ENCODE measurements at places on chromosomes 6 and 20.

GRCh38 chr20:49276161-49276960 lies 1.5 kb downstream of the ZNFX1 start:
- peak; percentile 59 for DNase-seq

- no peak for DNase-seq
These were observed 112.2 kb downstream of the TASP1 start for GRCh38 chr20:13526551-13526950.

- DNase-seq, result no peak
These were observed 115.1 kb upstream of the MAP3K7 start for GRCh38 chr6:90701926-90702325.

- no peak for DNase-seq
These were observed 83.8 kb downstream of the FOXF2 start for GRCh38 chr6:1473166-1473565.

DNA sequence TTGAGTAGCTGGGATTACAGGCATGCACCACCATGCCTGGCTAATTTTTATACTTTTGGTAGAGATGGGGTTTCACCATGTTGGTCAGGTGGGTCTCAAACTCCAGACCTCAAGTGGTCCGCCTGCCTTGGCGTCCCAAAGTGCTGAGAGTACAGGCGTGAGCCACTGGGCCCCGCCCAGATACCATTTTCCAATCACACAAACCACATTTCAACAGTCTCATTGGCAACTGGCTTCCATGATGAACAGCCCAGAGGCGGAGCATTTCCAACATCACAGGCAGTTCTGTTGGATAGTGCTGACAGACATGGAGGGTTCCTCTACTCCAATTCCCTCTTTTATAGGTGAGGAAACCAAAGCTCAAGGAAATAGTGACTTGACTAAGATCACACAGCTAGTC lies 43.9 kb upstream of the PLCB4 start:
- no peak for DNase-seq

DNA sequence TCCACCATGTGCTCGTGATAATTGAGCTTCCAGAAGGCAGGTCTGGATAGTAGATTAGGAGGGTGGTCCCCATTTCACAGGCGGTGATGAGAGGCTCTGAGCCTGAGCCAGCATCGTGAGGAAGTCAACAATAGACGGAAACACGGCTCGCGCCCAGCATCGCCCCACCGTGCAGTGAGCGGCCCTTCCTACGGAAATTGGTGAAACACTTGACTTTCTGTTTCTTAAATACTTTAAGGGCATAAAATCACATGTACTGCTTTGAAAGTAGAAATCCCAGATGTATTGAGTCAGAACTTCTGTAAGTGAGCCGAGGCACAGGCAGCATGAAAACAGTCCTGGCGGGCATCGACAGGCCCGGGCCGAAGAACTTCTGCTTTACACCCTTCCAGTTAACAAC lies 4.3 kb upstream of the KIF25 start:
- DNase-seq, result no peak

DNA sequence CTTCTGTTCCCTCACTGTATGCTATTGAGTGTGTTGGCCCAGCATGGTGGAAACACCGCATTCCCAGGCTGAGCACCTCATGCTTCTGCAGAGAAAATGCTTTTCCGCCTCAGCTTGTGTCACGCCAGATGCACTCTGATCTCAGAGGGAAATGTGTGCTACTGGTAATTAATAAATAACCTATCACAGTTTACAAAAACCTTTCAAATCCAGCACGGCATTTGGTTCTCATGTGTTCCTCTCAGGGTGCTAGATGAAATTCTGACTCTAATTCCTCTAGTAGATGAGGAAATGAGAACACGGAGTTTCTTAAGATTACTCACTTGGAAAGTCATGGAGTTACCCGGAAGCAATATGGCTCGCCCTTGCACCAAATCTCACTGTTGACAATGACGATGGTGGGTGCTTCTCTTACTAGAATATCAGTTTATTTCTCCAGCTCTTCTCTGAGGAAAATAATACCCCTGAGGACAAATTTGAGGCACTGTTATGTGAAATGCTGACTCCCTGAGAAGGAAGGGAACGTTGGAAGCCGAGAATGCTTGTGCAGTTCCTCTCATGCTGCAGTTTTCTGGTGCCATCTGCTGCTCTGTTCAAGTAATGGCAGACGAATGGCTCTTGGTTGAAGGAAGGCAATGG lies 116.6 kb downstream of the RNF144B start:
- DNase-seq, result peak; percentile 64

DNA sequence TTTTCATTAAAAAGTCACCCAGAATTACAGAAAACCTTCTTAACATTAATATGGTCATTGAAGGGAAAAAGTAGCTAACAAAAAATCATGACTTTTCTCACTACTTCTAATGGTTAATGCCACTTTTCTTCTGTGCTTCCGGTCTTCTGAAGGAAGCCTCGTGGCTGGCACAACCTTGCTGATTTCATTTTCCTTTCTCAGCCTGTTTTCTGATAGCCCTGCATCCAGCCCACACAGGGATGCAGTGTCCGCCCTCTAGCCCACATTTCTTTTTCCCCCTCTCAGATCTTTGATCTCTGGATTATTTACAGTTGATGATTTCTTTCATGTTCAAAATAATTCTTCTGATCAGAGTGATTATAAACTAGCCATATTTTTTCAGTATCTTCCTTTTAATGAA lies 655.4 kb upstream of the EPHA7 start:
- DNase-seq, result no peak

GRCh38 chr6:6314596-6314995 lies 5.9 kb downstream of the F13A1 start:
- DNase-seq, result no peak

DNA sequence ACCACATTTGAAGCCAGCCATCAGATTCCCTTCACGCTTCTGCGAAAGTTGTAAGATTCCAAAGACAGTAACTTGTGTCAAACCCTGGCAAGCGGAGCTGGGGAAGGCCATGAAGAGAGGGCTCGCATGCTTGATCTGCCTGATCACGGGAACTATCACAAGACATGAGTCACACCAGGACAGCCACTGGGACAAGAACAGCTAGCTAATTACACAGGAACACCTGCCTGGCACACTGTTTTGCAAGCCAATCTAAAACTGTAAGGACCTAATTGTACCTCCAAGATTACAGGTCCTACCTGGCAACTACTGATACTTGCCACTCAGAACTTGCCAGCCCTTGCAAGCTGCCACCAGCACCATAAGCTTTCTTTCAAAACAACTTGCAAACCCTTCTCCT lies 289.3 kb downstream of the KIF16B start:
- peak; percentile 5 for DNase-seq

DNA sequence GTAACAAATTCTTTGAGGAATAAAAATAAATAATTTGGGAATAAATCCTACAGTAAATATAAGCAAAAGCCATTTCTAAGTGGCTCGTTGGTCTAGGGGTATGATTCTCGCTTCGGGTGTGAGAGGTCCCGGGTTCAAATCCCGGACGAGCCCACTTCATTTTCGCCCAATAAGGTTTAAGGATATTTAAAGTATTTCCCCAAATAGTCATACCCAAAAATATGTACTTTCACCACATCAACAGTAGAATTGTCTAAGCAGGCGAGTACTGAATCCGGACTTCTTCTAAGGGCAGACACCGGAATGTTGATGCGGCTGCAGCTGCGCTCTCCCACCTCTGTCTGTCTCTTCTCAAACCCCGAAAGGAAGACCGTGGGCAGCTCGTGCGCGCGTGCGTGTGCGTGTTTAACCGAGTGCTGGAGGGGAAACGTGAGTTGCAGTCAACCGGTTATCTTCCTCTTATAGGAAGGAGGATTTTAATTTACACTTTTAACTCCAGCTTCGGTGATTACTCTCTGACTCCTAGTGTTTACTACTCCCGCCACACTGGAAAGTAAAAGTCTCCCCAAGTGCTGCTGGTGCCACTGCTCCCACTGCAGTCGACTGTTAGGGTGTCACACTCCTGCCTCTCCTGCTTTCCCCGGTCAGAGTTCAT lies 155.7 kb upstream of the PRSS16 start:
- DNase-seq, result peak; percentile 80

DNA sequence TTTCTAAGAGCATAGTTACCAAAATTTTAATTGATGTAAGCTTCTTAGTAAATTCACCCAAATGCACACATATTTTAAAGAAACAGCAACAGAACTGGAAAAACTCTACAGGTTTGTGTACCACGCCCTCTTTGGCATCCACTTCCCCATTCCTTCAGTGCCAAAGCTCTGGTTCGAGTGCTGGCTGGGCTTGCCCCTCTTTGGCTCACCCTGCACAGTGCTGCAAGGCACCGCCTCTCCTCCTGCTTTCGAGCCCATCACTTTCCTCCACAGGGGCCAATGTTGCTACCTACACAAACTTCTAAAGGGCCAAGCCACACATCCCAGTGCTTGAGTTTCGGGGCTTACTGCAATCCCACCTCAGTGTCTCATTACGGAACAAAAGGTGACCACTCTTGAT lies 9.6 kb downstream of the LRP11 start:
- no peak for DNase-seq

DNA sequence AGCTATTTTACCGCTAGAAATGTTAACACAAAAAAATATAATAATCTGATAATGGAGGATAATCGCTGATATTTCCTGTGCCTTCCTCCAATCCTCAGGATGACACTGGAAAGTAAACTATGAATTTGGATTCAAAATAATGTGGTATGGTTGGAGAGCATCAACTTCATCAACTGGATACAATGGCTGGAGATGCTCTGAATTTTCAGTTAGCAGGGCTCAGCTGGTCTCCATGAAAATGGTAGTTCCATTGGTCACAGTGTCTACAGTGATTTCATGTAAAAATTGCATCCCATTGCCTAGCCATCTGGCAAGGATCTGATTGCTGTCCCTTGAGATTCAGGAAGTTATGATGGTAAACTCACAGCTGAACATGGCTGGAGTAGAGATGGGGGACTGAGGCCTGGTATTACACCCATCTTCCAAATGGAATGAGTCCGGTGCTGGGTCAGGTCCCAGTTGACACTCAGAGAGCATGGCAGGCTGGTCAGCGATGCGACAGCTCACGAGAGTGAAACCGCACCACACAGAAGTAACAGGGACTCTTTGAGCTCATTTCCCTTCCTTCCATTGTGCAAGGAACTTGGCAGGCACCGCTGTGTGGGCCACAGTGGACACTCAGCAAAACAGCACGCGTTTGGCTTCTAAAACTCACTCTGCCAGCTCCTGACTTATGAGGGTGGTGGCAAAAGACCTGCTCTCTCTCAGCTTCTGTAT lies 142.4 kb upstream of the TNFAIP3 start:
- no peak for DNase-seq

- no peak for DNase-seq
These were observed 5.9 kb upstream of the HMGA1 start for GRCh38 chr6:34230653-34231371.

DNA sequence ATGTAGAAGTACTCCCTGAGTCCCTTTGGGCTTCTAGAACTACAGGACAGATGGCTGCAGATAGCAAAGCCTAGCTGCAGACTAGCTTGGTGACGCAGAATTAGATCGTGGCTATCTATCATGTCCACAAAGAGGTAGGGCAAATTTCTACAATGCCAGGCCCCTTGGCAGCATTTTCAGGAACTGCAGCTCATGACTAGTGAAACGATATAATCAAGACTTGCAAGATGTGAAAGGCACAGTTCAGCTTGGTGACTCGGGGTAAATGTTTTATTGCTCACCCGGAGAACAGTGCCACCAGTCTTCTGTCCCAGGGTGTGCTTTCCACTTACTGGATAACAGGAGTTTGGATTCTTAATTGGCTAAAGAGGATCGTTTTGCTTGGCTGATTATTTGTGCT lies 108.7 kb upstream of the LY86 start:
- DNase-seq, result no peak

- no peak for DNase-seq
These were observed 280.4 kb downstream of the PTPRK start for GRCh38 chr6:128240024-128240428.

- DNase-seq, result peak; percentile 84
These were observed 1175.3 kb upstream of the GJE1 start for GRCh38 chr6:140957386-140957785.

GRCh38 chr6:102641426-102641825 lies 1247.9 kb downstream of the GRIK2 start:
- no peak for DNase-seq

DNA sequence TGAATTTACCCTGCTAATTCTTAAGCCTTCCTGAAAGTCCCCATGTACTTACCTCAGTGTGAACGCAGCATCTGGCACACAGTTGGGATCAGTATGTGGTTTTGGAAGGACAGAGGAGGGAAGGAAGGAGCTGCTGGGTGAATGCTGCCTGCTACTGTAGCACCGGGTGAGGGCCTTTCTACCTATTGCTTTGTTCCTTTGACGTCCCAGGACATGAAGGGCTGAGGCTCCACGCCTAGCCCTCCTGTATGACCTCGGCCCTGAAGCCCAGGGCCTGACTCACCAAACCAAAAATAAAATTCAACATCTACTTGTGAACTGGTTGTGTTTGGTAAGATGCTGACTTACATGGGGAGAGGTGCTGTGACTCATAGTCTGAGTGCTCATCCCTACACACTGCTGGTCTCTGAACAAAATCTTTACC lies 51.1 kb downstream of the ARID1B start:
- DNase-seq, result no peak

DNA sequence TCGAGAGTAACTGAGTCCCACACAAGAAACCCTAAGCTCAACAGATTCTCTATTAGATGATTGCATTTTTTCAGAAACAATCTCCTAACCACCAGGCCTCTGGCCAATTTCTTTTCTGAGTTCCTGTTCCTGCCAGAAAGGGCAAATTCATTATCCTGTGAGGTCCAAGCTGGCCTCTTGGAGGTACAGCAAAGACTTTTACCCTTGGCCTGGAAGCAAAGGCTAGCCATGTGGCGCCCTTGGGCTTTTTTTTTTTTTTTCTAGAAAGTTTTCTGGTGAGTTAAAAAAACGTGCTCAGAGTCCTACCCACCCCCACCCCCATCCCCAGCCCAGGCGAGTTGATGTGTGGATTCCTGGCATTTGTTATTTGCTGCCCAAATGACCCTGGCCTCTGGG lies 59.0 kb upstream of the EEF1A1 start:
- DNase-seq, result no peak

GRCh38 chr20:54995011-54995410 lies 519.6 kb downstream of the DOK5 start:
- DNase-seq, result no peak

DNA sequence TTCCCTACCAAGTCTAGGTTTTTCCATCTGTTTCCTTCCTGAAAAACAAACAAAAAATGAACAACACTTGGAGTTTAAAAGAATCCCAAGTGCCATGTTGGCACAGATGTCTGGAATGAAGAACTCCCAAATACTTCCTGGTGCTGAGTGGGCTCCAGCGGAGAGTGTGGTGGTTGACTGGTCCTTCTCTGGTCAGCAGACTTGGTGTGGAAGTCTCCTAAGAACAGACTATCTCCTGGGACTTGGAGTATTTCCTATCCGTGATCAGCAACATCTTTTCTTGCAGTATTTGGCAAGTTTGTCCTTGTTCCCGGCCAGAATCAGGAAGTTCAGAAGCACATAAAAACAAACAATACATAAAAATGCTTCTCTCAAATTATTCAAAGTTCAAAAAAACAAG lies 154.1 kb downstream of the MTFR2 start:
- DNase-seq, result peak; percentile 25

DNA sequence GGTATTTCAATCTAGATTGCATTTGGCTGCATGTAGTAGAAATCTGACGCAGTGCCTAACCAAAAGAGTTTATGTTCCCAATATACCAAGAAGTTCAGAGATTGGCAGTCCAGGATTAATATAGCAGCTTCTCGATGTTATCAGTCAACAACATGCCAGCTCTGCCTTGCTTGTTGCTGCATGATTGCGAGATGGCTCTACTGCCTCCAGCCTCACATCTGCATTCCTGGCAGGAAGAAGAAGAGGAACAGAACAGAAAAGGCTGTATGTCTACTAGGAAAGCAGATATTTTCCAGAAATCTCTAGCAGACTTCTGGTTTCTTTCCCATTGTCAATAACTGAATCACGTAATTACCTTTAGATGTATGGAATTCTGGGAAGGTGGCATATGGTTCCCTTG lies 60.8 kb downstream of the SLC35D3 start:
- DNase-seq, result no peak

- peak; percentile 50 for DNase-seq
These were observed 1.1 kb downstream of the CITED2 start for GRCh38 chr6:139373154-139373927.
